ENCODE measurements at places on chromosomes 7 and 10.

DNA sequence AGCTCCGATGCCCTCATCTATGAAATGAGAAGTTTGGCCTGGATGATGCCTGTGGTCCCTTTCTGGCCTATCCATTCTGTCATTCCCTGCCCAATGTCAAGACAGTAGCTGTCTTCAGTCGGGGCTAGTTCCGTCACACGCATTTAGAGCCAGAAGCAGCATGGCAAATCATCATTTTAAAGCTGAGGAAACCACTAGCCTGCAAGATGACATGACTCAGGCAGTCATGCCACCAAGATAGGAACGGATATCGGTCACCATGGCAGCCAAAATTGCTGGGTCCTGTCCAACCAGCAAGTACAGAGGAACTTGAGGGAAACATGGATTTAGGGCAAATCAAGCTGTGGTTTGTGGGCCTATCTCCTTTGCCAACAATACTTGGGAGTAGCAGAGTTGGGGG, 64.5 kb upstream of the MRLN start:
- no peak for DNase-seq

DNA sequence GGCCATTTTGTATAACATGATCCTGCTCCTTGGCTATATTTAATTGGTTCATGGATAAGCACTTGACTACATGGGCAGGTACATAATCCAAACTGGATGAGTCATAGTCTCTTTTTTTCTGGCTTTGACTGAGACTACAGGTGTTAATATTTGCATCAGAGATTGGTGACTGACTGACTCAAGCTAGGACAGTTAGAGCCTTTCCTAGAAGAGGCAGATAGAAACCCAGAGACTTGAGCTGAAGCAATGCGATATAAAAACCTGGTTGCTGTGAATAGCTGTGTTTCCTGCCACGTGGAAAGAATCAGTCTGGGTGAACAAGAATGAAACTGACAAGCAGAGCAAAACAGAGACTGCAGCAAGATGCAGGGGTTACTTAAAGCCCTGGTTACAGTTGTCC, 81.0 kb downstream of the SAMD9 start:
- DNase-seq, result no peak

GRCh38 chr10:68594405-68594804, 34.3 kb downstream of the TET1 start:
- DNase-seq, result no peak

DNA sequence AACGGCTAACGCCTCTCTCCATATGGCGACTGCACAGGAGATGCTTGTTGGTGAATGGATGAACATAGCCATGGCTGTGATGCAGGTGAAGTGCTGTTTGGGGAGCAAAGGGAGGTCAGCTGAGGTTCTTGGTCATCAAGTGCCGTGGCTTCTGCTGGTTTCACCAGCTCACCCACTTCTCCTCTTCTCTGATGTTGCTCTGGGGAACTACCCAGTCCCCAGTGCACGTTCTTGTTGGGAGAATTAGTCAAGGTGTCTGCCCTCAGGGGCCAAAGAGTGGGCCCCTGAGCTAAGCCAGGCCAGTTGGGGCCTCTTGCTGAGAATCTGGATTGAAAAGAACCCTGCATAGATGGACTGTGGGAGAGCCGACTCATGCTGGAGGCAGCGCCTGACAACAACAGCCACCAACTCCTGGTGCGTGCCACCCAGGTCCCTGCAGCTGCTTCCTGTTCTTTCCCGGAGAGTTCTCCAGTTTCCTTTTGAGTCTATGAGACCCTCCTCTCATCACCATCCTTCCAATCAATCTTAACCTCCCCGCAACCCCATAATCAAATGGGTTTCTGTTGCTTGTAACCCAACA, 3.0 kb downstream of the BTBD16 start:
- DNase-seq, result no peak

DNA sequence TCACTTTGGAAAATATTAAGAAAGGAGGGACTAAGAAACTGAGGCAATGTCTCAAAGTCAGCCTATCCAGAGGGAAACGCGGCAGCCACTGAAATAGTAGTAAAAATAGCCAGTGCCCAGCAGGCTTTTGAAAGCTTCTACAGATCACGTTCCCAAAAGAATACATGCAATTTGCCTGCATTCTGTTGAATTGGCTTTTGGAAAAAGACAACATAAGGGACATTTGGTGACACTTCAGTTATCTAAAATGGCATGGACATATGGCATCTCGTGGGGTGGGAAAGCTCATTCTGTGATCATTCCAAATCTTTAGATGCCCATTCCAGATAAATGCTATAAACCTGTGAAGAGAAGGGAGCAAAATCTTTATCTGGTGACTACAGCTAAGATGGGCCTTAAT, 82.8 kb upstream of the PDE1C start:
- no peak for DNase-seq

- DNase-seq, result no peak
These were observed 110.3 kb downstream of the ZNF248 start for GRCh38 chr10:37747081-37747480.

- no peak for DNase-seq
These were observed 8.5 kb downstream of the UNC5B start for GRCh38 chr10:71220689-71221540.

Measured in NCI-H187 treated with DMSO at 0.1 percent for 48 hours (cell line).